ENCODE measurements at places on chromosomes 5 and 9. TPM values are rescaled to one million over a fixed set of nuclear protein-coding genes. Genes with fewer than 3 reads are reported as not detected.

- DNase-seq: no peak
- H3K27ac ChIP-seq: no peak overlapping the region
- peaks cover 35% of the 10 kb centered on the region for H3K36me3 ChIP-seq
- H3K27me3 ChIP-seq: no peaks in the 10 kb centered on the region
These were observed 18.5 kb downstream of the DDX31 start for GRCh38 chr9:132651259-132651658.

DNA sequence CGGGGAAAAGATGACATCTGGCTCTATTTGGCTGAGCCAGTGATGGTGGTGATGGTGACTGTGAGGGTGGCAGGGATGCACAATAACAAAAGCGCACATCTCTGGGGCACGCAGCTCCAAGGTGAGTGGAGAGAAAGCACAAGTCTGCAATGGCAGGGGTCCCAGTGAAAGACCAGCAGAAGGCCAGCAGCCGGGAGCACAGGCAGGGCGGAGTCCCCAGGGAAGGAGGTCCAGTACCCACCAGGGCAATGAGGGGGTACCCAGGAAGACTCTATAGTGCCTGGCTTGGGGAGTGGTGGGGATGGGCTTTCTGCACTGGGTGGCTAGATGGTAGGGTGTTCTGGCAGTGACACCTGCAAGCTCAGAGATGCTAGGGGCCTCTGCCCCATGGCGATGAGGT is 69.4 kb downstream of the AK8 start:
- no peaks in the 10 kb centered on the region for H3K36me3 ChIP-seq
- peaks cover 27% of the 10 kb centered on the region for H3K27me3 ChIP-seq
- peaks cover 5% of the 10 kb centered on the region for H3K4me1 ChIP-seq
- no peak overlapping the region for H3K4me3 ChIP-seq

DNA sequence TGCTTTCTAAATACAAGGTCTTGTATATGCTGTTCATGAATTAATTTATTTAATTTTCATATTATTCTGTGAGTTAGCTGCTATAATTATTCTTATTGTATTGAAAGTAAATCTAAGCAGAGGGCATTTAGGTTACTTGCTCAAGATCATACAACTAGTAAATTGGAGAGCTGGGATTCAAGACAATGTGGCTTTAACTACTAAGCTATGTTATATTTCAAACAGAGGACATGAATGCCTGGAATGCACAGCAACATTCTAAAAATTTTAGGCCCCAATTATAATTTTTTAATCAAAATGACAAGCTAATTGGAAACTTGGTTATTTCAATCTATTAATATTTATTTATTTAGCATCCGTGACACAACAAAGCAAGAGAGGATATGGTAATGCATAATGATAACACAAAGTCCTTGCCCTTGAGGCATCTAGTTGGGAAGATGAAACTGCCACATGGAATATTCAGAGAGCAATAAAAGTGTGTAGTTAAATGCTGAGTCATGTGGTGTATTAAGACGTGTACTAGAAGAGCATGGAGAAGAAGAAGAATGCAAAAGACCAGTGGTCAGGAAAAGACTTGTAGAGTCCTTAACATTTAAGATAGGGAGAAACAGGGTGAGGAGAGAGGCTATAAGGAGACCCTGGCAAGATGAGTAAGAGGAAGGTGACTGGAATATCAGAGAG is 24.4 kb downstream of the CTXN3 start:
- peaks cover 1% of the 10 kb centered on the region for H3K27me3 ChIP-seq
- H3K4me1 ChIP-seq: no peaks in the 10 kb centered on the region
- no peak overlapping the region for H3K4me3 ChIP-seq
- no peaks in the 10 kb centered on the region for H3K36me3 ChIP-seq
- no peak overlapping the region for H3K27ac ChIP-seq
- DNase-seq: no peak

SPINK7 gene
- not detected for total RNA-seq

DNA sequence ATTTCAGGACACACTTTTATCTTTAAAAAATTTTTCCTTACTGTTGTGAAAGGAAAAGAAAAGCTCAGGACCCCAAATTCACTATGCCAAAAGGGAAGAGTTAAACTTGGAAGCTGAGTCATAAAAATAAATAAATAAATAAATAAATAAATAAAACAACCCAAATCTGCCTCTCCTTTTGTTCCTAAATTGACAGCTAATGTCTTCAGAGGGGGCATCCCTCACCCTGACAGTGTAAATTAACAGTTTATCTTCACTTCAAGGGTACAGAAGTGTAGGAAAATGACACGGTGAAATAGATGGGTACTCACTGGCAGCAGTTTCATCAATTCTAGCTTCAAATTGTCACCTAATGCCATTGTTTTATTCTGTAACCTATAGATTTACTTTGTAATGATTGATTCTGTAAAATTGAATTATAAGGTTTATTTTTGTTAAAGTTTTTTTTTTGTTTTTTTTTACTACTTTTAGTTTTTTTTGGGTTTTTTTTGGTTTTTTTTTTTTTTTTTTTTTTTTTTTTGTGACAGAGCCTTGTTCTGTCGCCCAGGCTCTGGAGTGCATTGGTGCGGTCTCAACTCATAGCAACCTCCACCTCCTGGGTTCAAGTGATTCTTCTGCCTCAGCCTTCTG is 18.5 kb upstream of the ANXA1 start:
- H3K27ac ChIP-seq: peak overlapping the region; percentile 98
- no peaks in the 10 kb centered on the region for H3K36me3 ChIP-seq
- H3K27me3 ChIP-seq: no peaks in the 10 kb centered on the region

ANKDD1B gene
- 0.22 TPM for total RNA-seq
